Kidney capillary endothelial cell (primary cell): ENCODE measurements at places on chromosomes 1 and 21.
A peak's percentile ranks its signal among the peaks of the same experiment; 100 is the strongest.

DNA sequence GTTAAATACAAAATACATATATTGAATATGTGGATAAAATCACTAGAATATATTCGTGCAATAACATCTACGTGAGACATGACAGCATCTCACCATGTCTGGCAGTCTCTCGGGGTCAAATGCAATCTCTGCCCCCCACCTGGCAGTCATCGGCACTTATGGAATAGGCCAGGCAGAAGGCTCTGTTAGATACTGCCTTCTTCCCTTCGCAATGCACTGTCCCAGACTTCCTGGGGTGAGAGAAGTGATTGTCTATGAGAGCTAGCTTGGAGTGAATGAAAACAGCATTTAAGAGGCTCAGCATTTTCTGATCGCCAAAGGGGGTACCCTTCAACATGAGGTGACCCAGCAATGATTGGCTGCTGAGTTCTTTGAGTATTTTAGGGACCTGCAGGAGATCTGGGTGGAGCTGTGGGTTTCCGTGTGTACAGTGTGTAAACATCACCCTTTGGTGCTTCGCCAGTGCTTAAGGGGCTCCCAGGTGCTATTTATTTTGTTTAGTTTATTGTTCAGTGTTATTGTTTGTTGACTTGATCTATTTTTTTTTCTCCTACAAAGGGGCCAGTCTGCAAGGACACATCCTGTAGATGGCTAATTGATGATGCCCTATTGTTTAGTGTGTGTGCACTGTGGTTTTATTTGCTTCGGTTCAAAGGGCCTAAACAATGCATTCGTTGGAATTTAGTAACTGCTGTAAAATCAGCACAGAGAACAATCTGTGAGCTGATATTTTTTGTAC, 10.2 kb downstream of the ERG start:
- DNase-seq, result no peak

GRCh38 chr1:118928739-118929554, 59.2 kb downstream of the TBX15 start:
- DNase-seq, result peak; percentile 17

GRCh38 chr1:108114033-108114599, 86.0 kb downstream of the SLC25A24 start:
- DNase-seq, result no peak

GRCh38 chr21:14687268-14687625, 141.1 kb upstream of the SAMSN1 start:
- no peak for DNase-seq

DNA sequence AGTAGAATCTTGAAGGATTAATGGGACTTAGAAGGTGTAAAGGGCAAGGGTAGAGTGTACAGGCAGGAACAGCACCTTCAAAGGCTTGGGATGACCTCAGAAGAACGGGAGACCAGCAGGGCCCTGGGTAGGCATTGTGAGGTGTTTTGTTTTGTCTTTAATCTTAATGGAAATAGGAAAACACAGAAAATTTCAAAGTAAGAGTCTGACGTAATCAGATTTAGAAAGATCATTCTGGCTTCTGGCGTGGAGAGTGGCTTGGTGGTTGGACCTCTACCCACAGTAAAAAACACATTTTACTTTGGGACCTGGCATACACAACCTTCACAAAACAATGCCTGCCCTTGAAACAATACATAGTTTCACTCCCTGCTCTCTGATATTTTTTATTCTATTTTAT, 4.1 kb downstream of the MOV10 start:
- DNase-seq, result no peak

GRCh38 chr1:25461849-25462248, 31.2 kb downstream of the MACO1 start:
- no peak for DNase-seq

DNA sequence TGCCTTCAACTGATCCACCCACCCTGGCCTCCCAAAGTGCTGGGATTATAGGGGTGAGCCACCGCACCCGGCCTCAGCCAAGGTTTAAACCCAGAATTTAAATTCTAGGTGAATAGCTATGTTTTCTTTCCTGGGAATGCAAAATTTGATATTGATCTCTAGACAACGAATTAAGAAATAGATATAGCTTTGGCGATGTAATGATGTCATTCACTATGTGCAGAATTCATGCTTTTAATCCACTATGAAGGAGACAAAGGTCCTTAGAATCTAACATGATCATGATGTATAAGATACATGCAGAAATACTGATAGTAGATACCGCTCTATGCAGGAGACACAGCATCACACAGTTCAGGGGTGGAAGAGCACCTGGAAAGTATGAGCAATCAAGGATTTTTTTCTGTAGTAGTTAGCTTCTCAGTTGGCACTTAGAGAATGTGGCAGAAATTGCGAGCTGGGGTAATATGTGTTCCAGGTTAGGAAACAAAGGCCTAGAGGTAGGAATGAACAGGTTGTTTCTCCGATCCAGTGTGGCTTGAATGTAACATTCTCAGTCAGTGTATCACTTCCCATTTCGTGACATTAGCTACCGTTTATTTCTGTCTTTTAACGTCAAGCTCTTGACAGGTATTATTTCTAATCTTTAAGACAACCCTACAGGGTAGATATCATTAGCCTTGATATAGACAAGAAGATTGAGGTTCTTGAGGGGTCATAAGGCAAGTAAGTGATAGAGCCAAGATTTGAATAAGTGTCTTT, 3.0 kb upstream of the CEP350 start:
- DNase-seq, result no peak

GRCh38 chr21:35721701-35722100, 338.6 kb downstream of the SETD4 start:
- DNase-seq, result no peak

- no peak for DNase-seq
Observed at GRCh38 chr1:160945079-160945478, 9.5 kb downstream of the ITLN2 start.

DNA sequence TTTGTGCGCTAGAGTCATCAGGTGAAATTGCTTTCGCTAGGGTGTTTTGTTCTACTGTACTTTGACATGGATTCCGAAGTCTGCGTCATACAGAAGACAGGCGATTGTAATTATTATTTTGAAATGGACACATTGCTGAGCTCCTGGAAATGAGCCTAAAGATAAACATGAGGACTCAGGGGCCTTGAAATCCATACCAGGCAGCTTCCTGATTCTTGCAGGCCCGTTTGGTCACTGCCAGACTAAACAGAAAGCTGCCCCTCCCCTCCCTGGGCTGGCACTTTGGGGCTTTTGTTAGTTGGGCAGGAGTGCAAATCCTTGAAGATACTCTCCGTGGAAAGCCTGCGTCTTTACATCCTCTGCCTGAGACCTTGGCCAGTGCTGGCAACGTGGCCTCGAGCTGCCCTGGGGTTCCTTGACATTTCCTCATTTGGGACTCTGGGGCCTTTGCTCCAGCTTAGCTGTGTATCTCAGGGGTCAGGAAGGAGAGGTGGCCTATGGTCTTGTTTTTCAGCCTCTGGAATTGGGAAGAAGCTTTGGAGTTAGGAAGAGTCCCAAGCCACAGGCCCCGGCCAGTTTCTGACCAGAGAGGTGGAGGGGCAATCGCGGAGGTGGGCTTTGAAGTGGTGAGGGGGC, 26.9 kb upstream of the KCNE2 start:
- DNase-seq, result no peak

DNA sequence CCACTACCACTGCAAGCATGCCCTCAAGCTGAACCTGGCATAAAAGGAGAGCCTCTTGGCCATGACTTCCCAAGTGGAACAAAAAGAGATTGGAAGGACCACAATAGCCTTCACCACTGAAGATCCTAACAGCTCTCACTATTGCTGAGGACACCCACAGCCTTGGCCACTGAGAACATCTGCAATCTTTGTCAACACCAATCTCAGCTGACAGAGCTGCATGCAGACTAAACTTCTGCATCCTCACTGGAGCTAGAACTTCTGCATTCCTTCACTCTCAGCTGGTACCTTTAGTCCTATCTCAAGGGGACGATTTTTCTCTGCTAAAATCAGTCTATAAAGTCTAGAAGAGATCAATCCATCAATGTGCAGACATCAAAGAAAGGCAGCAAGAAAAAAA, 8.3 kb upstream of the FCRL2 start:
- no peak for DNase-seq

GRCh38 chr1:41482001-41482765, 2.3 kb downstream of the EDN2 start:
- no peak for DNase-seq

GRCh38 chr21:29302359-29302875, 3.7 kb downstream of the BACH1 start:
- no peak for DNase-seq

- no peak for DNase-seq
Observed at GRCh38 chr1:2570332-2570731, 14.2 kb downstream of the TNFRSF14 start.

DNA sequence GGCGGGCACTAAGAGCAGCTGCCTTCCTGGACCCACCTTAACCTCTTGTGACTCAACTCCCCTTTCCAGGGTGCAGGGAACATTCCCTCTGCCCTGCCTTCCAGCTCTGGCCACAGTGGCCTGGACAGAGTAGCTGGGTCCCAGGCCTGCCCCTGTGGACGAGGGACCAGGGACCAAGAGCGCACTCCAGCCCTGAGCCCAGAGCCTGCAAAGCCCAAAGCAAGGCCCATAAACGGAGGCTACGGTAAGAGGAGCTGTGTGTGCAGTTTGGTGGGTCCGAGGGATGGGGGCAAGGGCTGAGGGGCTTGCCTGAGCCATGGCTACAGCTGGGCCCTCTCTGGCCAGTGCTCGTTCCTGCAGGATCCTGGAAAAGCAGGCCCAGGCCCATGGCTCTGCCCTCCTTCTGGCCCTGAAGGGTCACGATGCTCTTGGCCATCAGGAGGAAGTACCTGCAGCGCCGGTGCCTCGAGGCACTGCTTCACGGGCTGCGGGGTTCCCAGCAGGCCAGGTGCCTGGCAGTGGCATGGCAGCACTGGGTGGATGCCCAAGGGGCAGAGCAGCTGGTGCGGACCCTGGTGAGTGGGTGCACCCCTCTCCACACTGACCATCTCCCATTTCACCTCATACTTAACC, 17.8 kb downstream of the MTHFR start:
- DNase-seq, result no peak
